ENCODE measurements at places on chromosomes 16 and 17. TPM values are rescaled to one million over a fixed set of nuclear protein-coding genes. Genes with fewer than 3 reads are reported as not detected.

Gene MYH1
- polyA plus RNA-seq = 12.2 TPM

Gene MYH2
- polyA plus RNA-seq = 42.8 TPM

Gene ORMDL3
- 46.9 TPM for polyA plus RNA-seq

Gene OR4D1
- 0.09 TPM for polyA plus RNA-seq

Gene CDH16
- not detected for polyA plus RNA-seq

Gene CCL16
- 0.56 TPM for polyA plus RNA-seq

Gene SLC5A11
- polyA plus RNA-seq = not detected

Gene AIPL1
- not detected for polyA plus RNA-seq

Gene MRC2
- 160 TPM for polyA plus RNA-seq

Gene UTS2R
- 5.2 TPM for polyA plus RNA-seq

Gene CCL2
- 60.4 TPM for polyA plus RNA-seq

Gene SLC38A8
- not detected for polyA plus RNA-seq

Gene ITGAX
- 0.55 TPM for polyA plus RNA-seq

Gene TMEM88
- polyA plus RNA-seq = 20.7 TPM

Gene ATP6V0D1
- 52.0 TPM for polyA plus RNA-seq

Gene CENPN
- polyA plus RNA-seq = 16.4 TPM

Gene SMIM36
- 0.07 TPM for polyA plus RNA-seq

Gene UMOD
- polyA plus RNA-seq = not detected

Gene ABCA9
- polyA plus RNA-seq = 18.9 TPM

Gene CRAMP1
- polyA plus RNA-seq = 10.5 TPM

Gene CLDN6
- polyA plus RNA-seq = 0.35 TPM

Gene NTN1
- 13.0 TPM for polyA plus RNA-seq

Gene PLA2G10
- polyA plus RNA-seq = 0.35 TPM

Gene SP6
- polyA plus RNA-seq = 1.5 TPM

Gene TEKT5
- 0.15 TPM for polyA plus RNA-seq

Gene CACNG3
- polyA plus RNA-seq = not detected

Gene LRRC37A
- 1.6 TPM for polyA plus RNA-seq

Gene ITGAD
- polyA plus RNA-seq = 0.26 TPM

Gene EFCAB5
- 1.5 TPM for polyA plus RNA-seq

Gene ZNF750
- 0.17 TPM for polyA plus RNA-seq

Gene SLC35G6
- 0.59 TPM for polyA plus RNA-seq

Gene MT4
- not detected for polyA plus RNA-seq

Gene HCRT
- 0.27 TPM for polyA plus RNA-seq

Gene CRISPLD2
- 7.3 TPM for polyA plus RNA-seq

Gene KRTAP4-6
- polyA plus RNA-seq = not detected

Gene SRCIN1
- 1.4 TPM for polyA plus RNA-seq

Gene CSH1
- polyA plus RNA-seq = 10.4 TPM

Gene CBFB
- polyA plus RNA-seq = 40.6 TPM

Gene TBL3
- 35.0 TPM for polyA plus RNA-seq

Gene HYDIN
- 4.9 TPM for polyA plus RNA-seq

Data from muscle of back (tissue), 13 donors.